ENCODE measurements at places on chromosomes 3 and 15.

DNA sequence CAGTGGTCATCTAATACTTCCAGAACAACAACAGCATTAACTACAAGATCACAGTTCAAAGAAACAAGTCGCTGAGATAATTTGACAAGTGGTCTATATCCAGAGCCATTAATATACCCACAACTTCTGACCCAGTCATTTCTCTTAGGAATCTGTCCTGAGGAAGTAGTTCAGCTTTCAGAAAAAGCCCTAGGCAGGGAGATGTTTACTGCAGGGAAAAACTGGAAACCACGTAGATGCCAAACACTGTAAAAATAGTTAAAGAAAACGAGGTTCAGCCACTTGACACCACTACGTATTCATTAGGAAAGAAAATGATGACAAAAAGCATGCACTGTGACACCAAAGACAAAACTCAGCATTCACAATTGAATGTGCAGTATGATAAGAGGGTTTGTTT, 22.3 kb upstream of the CDCP1 start:
- DNase-seq: no peak

GRCh38 chr3:145953316-145953715, 207.7 kb downstream of the PLOD2 start:
- no peak for DNase-seq

DNA sequence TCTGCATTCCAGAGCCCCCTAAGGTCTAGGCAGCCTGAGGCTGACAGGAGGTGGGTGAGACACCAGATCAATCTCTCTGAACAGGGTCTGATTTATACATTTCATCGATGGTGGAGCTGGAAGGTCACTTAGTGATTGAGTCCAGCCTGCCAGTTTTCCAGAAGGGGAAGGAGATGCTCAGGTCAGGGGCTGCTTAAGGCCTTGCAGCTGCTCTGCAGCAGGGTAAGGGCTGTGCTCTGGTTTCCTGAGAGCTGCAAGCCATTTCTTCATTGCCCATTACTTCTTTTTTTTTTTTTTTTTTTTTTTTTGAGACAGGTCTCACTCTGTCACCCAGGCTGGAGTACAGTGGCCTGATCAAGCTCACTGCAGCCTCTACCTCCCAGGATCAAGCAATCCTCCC, 10.7 kb downstream of the TADA3 start:
- DNase-seq: no peak

DNA sequence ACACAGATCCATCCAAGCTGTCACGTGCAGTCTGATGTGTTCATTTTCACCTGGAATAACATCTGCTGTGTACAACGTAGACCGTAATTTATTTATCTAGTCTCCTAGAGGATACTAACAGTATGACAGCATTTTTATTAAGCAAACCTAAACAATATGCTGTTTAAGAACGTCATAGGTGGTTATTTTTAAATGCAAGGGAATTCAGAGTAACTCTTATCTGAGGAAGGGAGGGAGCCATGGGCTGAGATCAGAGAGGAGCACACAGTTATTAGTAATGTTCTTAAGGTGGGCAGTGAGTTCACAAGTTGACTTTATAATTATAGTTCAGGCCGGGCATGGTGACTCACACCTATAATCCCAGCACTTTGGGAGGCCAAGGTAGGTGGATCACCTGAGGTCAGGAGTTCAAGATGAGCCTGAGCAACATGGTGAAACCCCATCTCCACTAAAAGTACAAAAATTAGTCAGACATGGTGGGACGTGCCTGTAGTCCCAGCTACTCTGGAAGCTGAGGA, 193.6 kb downstream of the UACA start:
- no peak for DNase-seq

DNA sequence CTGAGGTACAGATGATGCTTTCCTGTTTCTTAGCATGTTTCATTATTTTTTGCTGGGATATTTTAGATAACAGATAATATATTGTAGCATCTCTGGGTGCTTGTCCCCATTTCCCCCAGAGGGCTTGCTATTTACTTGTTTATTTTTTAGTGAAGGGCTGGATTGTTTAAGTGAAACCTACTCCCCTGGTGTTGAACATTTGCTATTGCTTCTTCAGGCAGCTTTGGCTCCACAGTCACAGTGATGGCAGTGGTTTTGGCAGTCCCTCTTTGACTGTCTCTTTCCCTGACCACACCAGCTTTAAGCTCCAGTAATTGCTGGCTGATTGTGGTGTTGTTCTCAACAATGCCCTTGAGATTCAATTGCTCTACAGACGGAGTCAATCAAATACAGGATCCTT, 128.9 kb downstream of the KLF13 start:
- DNase-seq: no peak

- no peak for DNase-seq
Observed at GRCh38 chr15:82649226-82649999, 2.2 kb upstream of the CPEB1 start.

- DNase-seq: no peak
Observed at GRCh38 chr3:122312826-122313225, 12.2 kb upstream of the CSTA start.

DNA sequence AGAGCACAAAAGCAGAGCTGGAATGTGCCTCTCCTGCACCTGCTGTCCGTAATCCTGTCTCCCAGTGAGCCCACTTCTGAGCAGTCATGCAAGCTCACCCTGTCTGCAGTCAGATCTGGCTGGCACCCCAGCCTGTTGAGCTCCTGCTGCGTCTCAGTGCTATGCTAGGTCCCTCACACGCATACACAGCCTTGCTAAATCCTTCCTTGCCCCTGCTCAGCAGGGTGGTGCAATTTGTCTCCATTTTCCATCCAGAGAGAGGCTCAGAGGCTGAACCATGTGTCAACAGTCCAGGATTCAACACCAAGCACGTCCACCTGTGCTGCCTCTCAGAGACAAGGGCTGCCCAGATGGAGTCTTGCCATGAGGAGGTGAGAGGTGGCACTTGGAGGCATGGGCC, 11.0 kb downstream of the POMGNT2 start:
- no peak for DNase-seq

- no peak for DNase-seq
Observed at GRCh38 chr15:65655026-65655425, 33.3 kb downstream of the SLC24A1 start.
